Stimulated activated CD8-positive, alpha-beta memory T cell treated with anti-CD3 and anti-CD28 coated beads, Interleukin-2, amount 100 ng/mL, for 1 hour (primary cell): ENCODE measurements at places on chromosomes 12 and 14.
A peak's percentile ranks its signal among the peaks of the same experiment; 100 is the strongest.

DNA sequence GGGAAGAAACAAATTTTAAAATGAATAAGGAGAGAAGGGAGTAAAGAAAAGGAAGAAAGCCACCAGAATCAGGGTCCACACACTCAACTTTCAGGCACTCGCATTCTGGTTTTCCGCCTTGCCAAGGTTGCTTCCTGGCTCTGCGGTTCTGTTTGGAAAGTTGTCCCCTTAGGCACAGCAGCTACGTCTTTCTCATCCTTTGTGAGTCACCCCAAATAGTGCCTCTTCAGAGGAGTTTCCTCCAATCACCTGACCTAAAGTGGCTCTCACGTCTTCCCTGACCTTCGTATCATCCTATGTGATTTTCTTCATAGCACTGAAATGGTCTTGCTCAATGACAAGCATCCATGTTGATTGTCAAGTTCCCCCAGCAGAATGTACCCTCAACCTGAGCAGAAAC, 99.5 kb upstream of the TMCC3 start:
- DNase-seq = no peak

- DNase-seq = no peak
Measured at GRCh38 chr12:110537605-110538409, 35.7 kb downstream of the RAD9B start.

GRCh38 chr14:68794130-68794850, 1.4 kb upstream of the ZFP36L1 start:
- peak; percentile 73 for DNase-seq

GRCh38 chr12:88530868-88531267, 49.4 kb downstream of the KITLG start:
- DNase-seq = no peak

- DNase-seq = no peak
Measured at GRCh38 chr12:110091136-110091711, 32.9 kb upstream of the IFT81 start.

GRCh38 chr12:123474485-123475245, 16.7 kb downstream of the SNRNP35 start:
- DNase-seq = no peak

DNA sequence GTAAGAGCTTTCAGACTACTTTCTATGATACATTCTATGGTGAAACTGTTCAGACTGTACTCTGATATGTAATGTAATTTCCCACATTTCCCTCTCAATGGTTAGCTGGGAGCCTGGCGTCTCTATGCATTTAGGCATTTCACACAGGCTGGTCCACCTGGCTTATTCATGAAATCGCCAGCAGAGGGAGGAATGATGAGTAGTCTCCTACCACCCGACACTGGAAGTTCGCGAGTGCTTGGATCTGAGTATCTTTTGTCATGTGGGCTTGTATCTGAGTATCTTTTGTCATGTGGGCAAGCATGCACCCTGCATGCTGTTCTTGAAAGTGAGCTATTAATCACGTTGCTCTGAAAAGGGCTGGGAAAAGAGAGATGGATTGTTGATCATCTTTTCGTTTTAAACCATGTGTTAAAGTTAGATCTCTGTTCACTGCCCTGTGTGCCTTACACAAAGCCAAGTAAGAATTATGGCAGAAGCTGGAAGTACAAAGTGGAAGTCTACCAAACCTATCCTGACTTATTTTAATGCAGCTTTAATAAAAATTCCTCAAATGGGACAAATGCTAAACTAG, 235.0 kb downstream of the ATP23 start:
- DNase-seq = no peak

- DNase-seq = no peak
Measured at GRCh38 chr12:108832730-108833354, 24.5 kb downstream of the SSH1 start.

DNA sequence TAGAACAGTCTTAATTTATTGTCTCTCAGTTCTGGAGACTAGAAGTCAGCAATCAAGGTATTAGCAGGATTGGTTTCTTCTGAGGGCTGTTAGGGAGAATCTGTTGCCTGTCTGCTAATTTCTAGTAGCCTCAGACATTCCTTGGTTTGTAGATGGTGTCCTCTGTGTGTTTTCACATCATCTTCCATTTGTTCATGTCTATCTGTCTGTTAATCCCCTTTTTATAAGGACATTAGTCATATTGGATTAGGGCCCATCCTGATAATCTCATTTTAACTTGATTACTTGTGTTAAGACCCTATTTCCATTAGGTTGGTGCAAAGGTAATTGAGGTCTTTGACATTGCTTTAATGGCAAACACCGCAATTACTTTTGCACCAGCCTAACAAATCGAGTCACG, 34.3 kb downstream of the TBC1D15 start:
- no peak for DNase-seq

GRCh38 chr12:41769810-41770209, 374.9 kb downstream of the GXYLT1 start:
- DNase-seq = no peak

DNA sequence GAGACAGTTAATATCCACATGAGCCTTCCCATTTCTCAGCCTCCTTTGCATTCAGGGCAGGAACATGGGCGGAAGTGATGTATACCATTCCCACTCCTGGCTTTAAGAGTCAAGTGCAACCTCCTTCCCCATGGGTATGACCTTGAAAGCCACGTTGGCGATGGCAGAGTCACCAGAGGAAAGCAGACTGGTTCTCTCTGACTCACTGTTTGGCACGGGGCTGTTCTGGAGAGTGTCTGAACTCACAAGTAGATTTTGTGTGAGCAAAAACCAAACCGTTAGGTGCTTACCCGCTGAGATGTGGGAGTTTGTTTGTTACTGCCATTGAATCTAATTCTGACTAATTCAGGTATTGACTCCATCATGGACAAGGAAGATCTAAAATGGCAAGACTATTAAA, 36.7 kb upstream of the PZP start:
- no peak for DNase-seq

DNA sequence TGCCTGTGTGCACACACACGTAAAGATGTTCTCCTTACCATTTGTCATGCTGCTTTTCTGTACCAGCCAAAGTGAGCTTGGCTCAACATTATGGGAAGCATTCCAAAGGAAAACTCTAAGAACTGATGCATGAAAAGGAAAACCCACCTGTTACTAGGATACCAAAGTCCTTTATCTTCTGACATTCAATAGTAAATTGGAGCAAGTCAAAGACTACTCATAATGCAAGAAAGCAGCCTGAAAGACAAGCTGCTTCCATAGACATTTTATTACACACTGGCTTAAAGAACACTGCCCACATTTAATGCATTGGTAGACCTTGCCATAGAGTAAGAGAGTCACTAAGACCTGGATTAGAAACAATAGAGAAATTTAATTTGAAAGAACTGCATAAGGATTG, 159.0 kb downstream of the LRIG3 start:
- DNase-seq = no peak

DNA sequence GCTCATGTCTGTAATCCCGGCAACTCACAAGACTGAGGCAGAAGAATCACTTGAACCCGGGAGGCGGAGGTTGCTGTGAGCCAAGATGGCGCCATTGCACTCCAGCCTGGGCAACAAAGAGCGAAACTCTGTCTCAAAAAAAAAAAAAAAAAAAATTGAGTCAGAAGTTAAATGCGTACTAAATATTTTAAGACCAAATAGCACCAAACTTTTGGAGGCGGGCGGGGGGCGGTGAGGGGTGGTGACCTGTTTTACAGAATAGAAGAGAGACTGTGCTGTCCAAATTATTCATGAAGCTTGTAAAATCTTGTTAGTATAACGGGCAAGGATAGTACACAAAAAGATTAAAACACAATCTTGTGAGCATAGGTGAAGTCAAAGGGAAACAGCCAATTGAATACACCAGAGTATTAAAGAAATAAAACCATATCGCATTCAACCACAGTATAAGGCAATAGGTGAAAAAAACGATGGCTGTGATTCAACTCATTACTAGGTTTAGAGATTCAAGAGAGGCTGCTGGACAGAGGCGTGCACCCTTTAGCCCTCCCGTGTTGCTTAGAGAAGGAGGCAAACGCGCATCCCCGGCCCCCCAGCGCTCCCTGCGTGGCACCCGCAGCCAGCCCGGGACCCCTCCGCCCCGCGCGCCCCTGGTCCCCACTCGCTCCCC, 571 bp downstream of the ZNF891 start:
- no peak for DNase-seq

- no peak for DNase-seq
Measured at GRCh38 chr14:25953532-25954139, 644.2 kb downstream of the NOVA1 start.

DNA sequence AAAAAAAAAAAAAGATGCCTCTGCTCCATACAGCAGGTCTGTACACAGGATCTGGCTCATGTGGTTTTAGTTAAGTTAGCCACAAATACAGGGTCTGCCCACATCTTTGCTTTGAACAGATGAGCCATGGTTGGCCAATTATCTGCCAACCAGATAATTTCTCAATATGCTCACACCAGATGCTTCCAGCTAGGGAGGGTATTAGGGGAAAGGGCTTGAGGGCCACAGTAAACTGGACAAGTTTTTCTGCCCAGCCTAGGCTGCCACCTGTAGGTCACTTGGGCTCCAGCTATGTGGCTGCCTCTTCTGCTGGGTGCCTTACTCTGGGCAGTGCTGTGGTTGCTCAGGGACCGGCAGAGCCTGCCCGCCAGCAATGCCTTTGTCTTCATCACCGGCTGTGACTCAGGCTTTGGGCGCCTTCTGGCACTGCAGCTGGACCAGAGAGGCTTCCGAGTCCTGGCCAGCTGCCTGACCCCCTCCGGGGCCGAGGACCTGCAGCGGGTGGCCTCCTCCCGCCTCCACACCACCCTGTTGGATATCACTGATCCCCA, 776 bp downstream of the RDH5 start:
- DNase-seq = no peak

DNA sequence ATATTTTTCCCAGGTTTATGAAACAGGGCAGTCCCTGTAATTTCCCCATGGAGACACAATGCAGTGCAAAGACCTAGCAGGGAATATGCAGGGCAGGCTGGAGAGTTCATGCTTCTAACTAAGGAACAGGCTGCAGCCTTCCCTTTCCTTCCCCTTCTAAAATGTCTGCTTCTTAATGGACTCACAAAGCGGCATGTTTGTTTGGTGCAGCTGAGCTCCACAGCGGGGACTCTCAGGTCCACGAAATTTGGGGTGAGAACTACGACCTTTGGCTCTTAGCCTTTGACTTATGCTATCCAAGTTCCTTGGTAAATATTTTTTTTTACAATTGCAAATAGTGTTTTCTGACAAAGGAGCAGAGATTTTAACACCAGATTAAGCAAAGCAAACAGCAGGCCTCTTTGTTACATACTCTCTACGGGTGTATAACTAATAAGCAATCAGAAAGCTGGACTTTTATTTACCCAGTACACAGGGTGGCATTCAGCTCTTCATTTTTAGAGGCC, 323.6 kb downstream of the ZFP36L1 start:
- no peak for DNase-seq

DNA sequence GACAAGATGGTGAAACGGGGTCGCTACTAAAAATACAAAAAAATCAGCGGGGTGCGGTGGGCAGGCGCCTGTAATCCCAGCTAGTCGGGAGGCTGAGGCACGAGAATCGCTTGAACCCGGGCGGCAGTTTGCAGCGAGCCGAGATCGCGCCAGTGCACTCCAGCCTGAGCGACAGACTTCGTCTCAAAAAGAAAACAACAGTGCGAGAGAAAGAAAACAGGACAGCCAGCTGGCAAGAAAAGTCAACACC, 633 bp upstream of the RNU4-2 start:
- no peak for DNase-seq

GRCh38 chr12:989751-990660, 1.0 kb upstream of the ERC1 start:
- DNase-seq = no peak

DNA sequence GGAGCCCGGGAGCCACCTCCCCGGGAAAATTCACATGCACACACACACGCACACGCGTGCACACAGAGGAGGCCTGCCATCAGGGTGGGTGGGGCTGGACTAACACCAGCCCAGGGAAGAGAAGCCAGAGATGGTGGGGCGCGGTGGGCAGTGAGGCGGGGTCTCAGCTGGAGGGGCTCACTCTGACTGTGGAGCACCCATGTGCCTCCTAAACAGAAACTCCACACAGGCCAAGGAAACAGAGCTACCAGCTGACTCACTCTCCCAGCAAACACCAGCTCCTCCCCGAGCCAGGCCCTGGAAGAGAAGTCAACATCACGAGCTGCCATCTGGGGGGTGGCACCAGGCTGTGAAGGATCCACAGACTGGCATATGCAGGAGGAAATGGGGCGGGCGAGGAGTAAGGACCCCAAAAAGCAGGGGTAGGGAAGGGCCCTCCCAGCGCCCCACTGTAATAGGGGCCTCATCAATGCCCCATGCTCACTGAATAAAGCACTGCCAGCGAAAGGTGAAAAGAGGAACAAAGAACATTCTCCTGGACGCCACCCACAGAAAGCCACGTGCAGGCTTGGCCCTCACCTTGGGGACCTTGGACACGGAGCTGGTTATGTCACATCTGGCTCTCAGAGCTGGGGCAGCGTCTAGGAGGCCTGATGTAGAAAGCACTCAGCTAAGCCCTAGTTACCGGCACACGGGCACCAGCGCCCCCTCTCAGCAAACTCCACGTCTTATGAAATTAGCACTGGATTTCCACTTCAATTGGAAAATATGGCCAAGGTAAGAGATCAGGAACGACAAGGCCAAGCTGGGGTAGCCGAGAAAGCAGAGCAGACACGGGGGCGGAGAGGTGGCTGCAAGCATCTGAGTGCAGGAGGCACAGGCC, 8.4 kb upstream of the INF2 start:
- no peak for DNase-seq

GRCh38 chr14:21804981-21805380, 131.4 kb upstream of the OR4E1 start:
- DNase-seq = no peak

DNA sequence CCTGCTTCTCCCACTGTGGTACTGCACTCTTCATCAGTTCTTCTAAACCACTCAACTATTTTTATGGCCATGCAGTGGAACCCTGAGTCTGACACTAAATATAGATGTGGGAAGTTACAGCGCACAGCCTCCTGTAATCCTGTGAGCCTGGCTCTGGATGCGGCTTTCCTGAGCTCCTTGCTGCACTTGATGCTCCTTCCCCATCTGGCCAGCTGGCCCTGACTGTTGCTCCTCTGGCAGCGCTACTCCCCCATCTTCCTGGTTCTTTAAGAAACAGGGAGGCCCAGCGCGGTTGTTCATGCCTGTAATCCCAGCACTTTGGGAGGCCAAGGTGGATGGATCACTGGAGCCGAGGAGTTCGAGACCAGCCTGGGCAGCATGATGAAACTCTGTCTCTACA, 24.6 kb downstream of the IQSEC3 start:
- no peak for DNase-seq

GRCh38 chr12:3445119-3445978, 45.7 kb upstream of the PRMT8 start:
- DNase-seq = no peak

GRCh38 chr12:108843187-108843586, 14.2 kb downstream of the SSH1 start:
- DNase-seq = no peak

- no peak for DNase-seq
Measured at GRCh38 chr12:26939192-26939832, 1.0 kb downstream of the FGFR1OP2 start.
